ENCODE measurements at places on chromosomes 11 and 22.

DNA sequence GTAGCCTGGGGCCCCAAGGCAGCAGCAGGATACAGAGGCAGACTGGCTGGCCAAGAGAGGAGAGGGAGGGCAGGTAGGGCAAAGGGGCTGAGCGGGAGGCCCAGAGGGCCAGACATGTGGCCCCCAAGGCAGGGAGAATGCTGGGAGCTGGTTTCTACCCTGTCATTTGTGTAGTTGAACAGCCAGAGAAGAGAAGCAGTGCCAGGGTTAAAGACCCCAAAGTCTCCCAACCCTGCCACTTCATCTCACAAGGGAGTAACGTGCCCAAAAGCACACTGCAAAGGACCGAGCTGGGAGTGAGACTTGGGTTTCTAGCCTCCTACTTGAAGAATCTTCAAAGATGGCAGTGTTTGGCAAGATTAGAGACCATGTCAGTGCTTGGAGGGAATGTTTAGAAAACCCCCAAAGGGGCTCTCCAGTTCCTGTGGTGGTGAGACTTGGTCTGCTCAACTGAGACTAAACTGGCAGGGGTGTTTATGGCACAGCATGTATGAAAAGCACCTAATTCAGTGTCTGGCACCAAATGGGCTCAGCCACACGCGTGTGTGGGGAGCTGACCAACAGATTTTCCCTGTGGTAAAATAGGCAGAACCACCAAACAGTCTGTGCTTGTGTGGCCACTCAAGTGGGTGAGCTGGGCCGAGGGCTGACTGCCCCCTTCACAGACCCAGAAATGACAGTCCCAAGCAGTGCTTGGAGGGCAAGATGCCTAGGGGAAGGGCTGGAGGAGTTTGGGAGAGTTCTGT lies 68.2 kb upstream of the CLTCL1 start:
- no peak for DNase-seq

DNA sequence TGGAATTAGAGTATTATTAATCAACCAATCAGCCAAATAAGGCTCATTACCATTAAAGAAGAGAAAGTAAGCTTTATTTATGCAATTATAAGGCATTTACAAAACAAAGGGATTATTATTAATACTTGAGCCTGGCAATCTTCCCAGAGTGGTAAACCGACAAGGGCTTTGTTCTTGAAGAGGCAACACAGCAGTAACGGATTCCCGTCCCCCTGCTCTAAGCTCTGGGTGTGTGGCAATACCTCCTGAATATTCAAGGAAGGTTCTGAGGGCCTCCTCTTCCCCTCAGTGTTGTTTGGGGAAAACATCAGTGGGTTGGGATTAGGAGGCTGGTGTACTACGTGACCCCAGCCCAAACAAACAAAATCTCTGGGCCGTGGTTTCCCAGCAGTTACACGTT lies 176.5 kb downstream of the TENM4 start:
- peak; percentile 42 for DNase-seq

DNA sequence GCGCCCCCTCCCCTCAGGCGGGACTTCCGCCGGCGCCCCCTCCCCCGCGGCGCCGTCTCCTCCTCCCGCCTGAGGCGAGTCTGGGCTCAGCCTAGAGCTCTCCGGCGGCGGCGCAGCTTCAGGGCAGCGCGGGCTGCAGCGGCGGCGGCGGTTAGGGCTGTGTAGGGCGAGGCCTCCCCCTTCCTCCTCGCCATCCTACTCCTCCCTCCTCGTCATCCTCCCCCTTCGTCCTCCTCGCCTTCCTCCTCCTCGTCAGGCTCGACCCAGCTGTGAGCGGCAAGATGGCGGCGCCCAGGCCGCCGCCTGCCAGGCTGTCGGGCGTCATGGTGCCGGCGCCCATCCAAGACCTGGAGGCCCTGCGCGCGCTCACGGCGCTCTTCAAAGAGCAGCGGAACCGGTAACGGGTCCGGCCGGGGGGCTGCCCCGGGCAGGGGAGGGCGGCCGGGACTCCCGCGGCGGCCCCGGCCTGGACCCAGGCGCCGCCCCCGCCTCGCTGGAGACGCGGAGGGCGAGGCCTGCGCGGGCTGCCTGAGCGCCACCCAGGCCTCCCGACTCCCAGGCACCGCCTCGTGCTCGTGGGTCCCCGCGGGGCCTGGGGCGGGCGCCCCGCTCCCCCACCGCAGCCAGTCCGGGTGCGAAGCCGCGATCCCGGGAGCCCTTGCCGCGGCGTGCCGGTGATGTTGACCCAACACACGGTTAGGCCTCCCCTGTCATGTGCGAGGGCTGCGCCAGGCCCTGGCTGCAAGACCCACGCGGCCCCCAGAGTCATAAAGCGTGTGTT lies at the start of gene ATXN10:
Gene ATXN10, plus strand, starts transcription at position 52 of the 781 bp plus-strand sequence. Its CDS starts 230 bp downstream, at position 282.
- peak; percentile 65 for DNase-seq

GRCh38 chr11:118645066-118645715 lies 34.3 kb downstream of the TREH start:
- no peak for DNase-seq

DNA sequence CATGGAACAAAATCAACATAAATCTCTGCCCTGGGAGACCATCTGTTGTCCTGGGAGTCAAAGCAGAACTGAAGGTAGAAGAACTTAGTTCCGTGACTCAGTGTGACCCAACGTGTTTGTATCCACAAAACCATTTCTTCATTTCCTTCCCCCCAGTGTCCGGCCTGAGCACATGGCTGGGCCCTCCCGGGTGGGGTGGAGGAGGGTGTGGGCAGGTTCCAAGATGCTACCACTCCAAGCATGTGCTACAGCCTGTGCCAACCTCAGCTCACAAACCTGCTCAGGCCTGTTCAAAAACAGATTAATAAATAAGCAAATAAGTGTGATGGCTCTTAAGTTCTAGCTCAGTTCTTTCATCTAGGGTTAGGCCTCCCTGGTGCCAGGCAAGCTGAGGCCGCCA lies 55.3 kb downstream of the SHANK2 start:
- no peak for DNase-seq
